WTC11 (cell line): ENCODE measurements at places on chromosomes 5 and 9. TPM values are rescaled to one million over a fixed set of nuclear protein-coding genes. Genes with fewer than 3 reads are reported as not detected.

GRCh38 chr9:127801955-127802575, 617 bp upstream of the FPGS start:
- H3K27me3 ChIP-seq, result no peaks in the 10 kb centered on the region
- no peak for DNase-seq
- H3K4me3 ChIP-seq, result peak overlapping the region; percentile 83
- H3K36me3 ChIP-seq, result peaks cover 3% of the 10 kb centered on the region

DNA sequence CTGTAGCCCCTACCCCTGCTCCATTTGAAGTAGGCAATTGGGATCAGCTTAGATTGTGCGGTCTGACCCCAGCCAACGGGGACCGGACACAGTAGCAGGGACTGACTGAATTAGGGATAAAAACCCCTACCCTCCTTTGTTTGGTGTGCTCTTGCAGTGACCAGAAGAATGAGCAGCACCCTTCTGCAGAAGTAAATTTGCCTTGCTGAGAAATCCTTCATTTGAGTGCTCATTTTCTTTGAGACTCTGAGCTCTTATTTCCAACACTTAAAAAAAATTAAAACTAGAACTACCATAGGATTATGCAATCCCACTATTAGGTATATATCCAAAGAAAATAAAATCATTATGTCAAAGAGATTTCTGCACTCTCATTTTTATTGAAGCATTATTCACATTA, 560.0 kb downstream of the CDH12 start:
- no peak for DNase-seq
- H3K4me1 ChIP-seq, result no peaks in the 10 kb centered on the region
- peaks cover 18% of the 10 kb centered on the region for H3K36me3 ChIP-seq
- H3K4me3 ChIP-seq, result no peak overlapping the region

GRCh38 chr9:13778631-13779030, 499.1 kb upstream of the MPDZ start:
- no peak for DNase-seq
- H3K27me3 ChIP-seq, result no peaks in the 10 kb centered on the region
- H3K36me3 ChIP-seq, result no peaks in the 10 kb centered on the region
- no peaks in the 10 kb centered on the region for H3K4me1 ChIP-seq
- no peak overlapping the region for H3K4me3 ChIP-seq

DNA sequence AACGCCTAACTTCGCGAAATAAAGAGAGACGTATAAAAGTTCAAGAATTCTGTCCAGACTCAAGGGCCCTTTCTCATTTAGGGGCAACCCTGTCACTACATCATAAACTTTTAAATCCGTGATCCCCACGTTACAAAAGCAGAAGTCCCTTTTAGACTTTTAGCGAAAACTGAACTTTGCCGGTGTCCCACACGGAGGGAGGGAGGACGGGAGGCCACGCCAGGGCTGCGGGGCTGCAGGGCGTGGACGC, 515 bp upstream of the F2R start:
- peaks cover 34% of the 10 kb centered on the region for H3K27me3 ChIP-seq
- DNase-seq, result no peak
- no peak overlapping the region for H3K27ac ChIP-seq
- H3K4me3 ChIP-seq, result peak overlapping the region; percentile 89
- peaks cover 28% of the 10 kb centered on the region for H3K4me1 ChIP-seq
- no peaks in the 10 kb centered on the region for H3K36me3 ChIP-seq

Gene IL5
- total RNA-seq, result not detected in 3 replicates

GRCh38 chr9:72951520-72952380, 1.1 kb downstream of the ALDH1A1 start:
- peaks cover 25% of the 10 kb centered on the region for H3K4me1 ChIP-seq
- DNase-seq, result no peak
- H3K36me3 ChIP-seq, result no peaks in the 10 kb centered on the region
- no peak overlapping the region for H3K4me3 ChIP-seq

Gene NEUROG1
- 0.13 to 0.18 TPM in 2 of 3 replicates, not detected in the other for total RNA-seq
